ENCODE measurements at places on chromosomes 4 and X.

- peak; percentile 10 for DNase-seq
Measured at GRCh38 chrX:14398725-14399124, 130.6 kb upstream of the GLRA2 start.

GRCh38 chr4:13329963-13330362, 154.2 kb downstream of the RAB28 start:
- no peak for DNase-seq

- DNase-seq = no peak
Measured at GRCh38 chrX:38376747-38377146, 24.3 kb downstream of the OTC start.

GRCh38 chrX:15233416-15234015, 36.4 kb downstream of the ASB9 start:
- no peak for DNase-seq

GRCh38 chr4:120809518-120809917, 113.0 kb downstream of the PRDM5 start:
- DNase-seq = no peak

GRCh38 chrX:139085404-139085803, 373.9 kb upstream of the FGF13 start:
- DNase-seq = no peak
